MG63 (cell line): ENCODE measurements at places on chromosomes 16 and 17. TPM values are rescaled to one million over a fixed set of nuclear protein-coding genes. Genes with fewer than 3 reads are reported as not detected.

DNA sequence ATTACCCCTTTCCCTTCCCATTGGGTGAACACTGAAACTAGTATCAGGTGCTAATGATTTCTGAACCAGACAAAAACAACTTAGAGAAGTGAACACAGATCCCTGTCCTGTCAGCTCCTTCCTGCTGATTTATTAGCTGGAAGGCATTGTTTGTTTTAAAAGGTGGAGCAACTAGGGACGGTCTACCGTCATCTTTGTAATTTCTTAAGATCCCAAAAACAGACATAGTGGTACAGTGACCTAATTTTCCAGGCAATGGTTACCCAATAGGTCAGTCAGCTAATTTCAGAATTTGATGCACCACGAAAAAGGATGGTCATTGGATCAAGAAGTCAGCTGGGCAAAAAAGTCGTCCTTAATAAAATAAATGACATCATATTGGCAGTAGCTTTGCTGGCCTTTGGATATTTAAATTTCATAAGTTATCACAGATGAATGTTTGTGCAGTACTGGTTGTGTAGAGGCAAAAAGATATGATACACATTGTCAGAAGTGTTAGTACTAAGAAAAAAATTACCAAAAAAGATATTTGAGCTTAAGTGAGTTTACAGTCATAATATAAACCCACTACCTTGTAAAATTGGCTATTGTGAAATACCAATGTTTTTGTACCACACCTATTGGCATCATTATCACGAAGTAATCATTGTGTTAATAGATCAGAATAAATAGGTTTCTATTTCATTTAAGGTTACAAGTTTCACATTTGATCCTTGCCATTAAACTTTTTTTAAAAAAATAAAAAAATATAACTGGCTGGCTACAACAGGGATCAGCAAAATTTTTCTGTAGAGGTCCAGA is 27.2 kb upstream of the KCNJ16 start:
- no peak for DNase-seq

INCA1 gene
- total RNA-seq, result not detected in 2 replicates

DNA sequence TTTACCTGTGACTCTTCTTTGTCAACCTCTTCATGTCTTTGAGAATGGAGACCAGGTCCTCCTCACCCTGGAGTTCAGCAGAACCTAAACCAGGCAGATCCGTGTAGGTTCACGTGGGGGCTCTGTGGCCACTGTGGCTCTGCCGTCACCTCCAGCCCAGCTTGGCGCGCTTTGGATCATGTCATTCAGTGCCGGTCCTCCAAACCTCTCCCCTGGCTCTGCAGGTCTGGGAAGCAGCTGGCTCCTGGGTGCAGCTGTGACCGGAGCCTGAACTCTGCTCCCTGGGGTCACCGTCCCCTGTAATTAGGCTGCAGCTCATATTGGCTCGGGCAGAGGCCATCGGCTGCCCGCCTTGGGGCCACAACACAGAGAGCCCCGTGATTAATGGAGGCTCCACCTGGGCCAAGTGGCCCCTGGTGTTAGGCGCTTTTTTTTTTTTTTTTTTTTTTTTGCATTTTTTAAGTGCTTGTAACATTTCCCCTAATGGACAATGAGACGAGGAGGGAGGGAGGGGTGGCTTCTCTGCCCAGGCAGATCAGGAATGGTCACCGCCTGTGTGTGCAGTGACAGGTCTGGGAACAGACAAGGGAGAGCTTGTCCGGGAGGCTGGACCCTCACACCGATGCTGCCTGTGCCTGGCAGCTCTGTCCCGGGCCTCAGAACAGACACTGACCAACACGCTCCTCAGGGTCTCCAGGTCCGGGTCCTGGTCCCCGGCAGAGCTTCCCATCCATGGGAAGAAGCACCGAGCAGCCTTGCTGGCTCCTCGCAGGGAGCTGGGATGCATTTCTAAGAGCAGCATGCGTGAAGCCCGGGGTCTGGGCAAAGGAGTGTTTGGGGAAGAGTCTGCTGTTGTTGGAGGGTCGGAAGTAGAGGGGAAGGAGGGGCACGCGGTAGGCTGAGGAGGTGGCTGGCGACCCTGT is 247.9 kb downstream of the SEC14L1 start:
- no peak for DNase-seq

PRKCA gene
- total RNA-seq, result 16.6 and 17.3 TPM in 2 replicates

PARN gene
- total RNA-seq, result 44.3 and 131 TPM in 2 replicates

DNA sequence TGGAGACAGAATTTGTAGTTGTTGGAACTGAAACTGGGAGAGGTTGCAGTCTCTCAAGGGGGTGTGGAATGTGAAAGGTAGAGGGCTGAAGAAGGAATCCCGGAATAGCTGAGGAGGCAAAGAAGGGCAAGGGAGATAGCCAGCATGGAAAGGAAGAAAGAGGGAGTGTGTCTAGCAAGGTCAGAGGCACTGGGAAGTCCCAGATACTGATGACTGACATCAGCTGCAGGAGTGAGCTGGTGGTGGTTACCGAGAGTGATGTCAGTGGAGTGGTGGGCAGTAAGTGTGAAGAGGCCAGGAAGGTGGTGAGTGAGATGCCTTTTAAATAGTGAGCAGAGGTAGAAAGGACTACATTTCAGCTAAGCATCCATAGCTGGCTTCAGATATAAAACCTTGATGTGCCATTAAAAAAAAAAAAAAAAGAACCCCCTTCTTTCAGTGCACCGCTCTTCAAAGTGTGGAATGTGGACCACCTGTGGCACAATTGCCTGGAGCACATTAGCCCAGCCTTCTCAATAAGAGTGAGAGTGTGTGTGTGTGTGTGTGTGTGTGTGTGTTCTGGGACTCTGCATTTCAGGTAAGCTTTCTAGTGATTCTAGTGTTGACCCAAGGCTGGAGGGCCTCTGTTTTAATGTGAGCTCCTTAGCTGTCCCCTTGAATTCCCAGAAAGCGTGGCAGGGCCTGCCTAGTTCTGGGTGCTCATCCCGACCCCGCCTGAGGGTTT is 8.5 kb downstream of the PRMT7 start:
- no peak for DNase-seq

NOG gene
- total RNA-seq, result 7.0 and 7.7 TPM in 2 replicates

GRCh38 chr17:5919089-5919488 is 151.1 kb upstream of the WSCD1 start:
- DNase-seq, result no peak

- DNase-seq, result no peak
Measured at GRCh38 chr16:64236316-64236715, 885.5 kb downstream of the CDH11 start.

DNA sequence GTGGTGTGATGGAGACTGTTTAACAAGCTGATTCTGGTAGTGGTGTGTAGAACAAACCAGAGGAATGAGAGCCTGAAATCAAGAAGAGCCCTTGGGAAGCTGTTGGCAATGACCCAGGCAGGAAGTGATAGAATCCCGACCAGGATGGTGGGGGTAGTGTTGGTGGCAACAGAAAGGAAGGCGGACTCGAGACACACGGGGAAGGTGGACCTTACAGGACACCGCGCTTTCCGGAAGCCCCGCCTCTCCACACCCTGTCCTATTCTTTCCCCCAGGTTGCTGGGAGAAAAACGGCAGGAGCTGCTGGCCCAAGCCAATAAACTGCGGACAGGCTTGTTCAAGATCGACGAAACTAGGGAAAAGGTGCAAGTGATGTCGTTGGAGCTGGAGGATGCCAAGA is 30.0 kb upstream of the KDM6B start:
- DNase-seq, result no peak

DNA sequence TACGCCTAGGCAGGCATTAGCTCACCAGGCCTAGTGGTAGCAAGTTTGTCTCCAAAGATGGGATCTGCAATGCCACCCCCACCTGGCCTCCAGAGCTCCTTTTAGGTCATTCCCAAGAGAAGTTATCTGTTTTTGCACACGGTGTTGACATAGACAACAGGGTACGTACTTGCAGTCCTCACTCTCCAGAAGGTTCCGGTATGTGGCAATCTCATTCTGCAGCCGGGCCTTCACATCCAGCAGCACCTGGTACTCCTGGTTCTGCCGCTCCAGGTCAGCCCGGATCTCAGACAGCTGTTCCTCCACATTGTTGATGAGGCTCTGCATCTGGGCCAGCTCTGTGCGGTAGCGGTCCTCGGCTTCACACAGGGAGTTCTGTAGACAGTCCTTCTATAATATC is 9.8 kb upstream of the KRT31 start:
- DNase-seq, result no peak

- peak; percentile 33 for DNase-seq
Measured at GRCh38 chr17:81930142-81931125, 2.9 kb upstream of the MAFG start.

LRRC75A gene
- 0.03 TPM in 1 of 2 replicates, not detected in the other for total RNA-seq

OTOA gene
- not detected in 2 replicates for total RNA-seq

DNA sequence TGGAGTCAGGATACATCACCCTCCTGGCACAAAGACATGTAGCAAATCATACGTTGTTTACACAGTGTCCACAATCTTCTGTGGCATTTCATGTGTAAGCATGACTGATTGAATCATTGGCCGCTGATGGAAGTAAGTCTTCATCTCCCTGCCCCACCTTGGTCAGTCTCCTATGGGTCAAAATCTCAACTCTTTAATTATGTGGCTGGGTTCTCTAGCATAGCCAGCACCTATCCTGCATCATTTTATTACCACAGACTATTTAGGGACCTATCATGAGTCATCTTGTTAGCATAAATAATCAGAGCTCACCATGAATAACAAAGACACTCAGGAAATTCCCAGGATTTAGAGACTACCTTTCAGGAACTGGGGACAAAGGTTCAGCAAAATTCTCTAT is 15.9 kb downstream of the TANC2 start:
- no peak for DNase-seq

DNA sequence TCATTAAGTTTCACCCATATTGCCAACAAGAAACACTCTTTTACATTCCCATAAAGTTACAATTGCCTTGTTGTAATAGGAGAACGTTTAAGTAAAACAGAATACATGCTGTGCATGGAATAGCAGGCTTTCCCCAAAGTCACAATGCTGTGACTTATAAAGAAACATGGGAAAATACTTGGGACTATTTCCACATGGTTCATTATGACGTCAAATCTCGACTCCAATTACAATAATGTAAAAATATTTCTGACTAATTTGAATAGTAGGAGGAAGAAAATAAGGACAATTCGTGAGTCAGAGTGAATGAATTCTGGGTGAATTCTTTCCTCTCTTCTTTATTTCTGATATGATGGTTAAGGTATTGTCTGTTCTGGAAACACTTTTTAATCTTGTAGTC is 52.8 kb downstream of the CDH11 start:
- no peak for DNase-seq

TADA2A gene
- total RNA-seq, result 22.4 and 35.2 TPM in 2 replicates

DNA sequence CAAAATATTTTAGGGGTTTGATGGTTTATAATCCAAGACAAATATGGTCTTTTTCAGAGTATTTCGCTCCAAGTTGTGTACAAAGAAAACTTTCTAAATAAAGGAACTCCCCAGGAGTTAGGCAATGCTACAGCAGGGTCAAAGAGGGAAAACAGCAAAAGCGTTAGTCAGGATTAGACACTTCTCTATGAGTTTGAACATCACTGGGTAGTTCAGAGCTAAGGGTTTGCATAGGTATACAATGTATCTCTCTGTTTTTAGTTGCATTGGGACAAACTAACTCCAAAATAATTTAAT is 34.8 kb downstream of the FAM20A start:
- DNase-seq, result no peak

DNA sequence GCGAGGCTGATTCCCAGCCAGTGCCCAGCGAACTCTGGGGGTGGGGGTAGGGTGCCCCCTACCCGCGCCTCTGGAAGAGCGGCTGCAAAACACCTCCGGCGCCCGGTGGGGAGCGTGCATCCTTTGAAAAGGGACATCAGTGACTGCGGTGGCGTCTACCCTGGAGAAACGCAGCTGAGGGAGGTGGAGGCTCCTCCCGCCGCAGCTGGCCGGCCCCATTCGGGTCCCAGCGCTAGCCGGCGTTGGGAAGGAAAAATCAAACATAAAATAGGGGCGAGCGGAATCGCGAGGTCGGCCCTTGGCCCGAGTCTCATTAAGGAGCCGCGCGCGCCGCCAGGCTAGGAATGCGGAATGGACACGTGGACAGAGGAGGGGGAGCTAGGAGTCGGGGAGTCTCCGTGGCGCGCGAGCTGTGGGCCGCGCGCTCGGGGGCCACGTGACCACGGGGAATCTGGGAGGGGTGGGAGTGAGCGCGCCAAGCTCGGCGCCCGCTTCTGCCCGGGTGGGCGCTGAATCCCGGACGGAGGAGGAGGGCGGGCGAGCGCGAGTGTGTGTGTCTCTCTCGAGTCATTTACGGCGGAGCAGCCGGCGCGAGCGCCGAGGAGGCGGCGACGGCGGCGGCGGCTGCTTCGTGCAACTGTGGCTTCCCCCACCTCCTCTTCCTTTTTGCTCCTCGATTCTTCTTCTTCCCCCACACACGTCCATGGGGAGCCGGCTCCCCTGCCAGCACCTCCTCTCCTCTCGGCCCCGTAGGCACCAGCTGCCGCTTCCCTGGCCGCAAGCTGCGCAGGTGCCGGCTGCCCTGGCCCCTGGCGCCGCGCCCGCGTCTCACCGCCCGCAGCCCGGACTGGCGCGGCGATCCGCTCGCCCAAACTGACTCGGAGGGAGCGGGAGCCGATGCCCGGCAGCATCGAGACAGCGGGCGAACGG is at the start of gene TMEM132E:
TMEM132E (plus strand) TSS at position 566 of the 930 bp plus-strand sequence. CDS start 1,495 bp downstream, outside the sequence.
- DNase-seq, result no peak

GRCh38 chr16:47359478-47359877 is 101.4 kb downstream of the ITFG1 start:
- DNase-seq, result no peak

GRCh38 chr17:48247603-48248002 is 140.0 kb downstream of the SNX11 start:
- DNase-seq, result no peak

UTS2R gene
- total RNA-seq, result not detected in 2 replicates

SLC52A1 gene
- total RNA-seq, result not detected in 2 replicates

SUPT6H gene
- total RNA-seq, result 27.6 and 32.0 TPM in 2 replicates

KRTAP4-4 gene
- total RNA-seq, result not detected in 2 replicates

HES7 gene
- not detected in 2 replicates for total RNA-seq

CWC25 gene
- total RNA-seq, result 19.2 and 21.3 TPM in 2 replicates

GRCh38 chr17:63635787-63636186 is 13.6 kb downstream of the MAP3K3 start:
- DNase-seq, result no peak

DNA sequence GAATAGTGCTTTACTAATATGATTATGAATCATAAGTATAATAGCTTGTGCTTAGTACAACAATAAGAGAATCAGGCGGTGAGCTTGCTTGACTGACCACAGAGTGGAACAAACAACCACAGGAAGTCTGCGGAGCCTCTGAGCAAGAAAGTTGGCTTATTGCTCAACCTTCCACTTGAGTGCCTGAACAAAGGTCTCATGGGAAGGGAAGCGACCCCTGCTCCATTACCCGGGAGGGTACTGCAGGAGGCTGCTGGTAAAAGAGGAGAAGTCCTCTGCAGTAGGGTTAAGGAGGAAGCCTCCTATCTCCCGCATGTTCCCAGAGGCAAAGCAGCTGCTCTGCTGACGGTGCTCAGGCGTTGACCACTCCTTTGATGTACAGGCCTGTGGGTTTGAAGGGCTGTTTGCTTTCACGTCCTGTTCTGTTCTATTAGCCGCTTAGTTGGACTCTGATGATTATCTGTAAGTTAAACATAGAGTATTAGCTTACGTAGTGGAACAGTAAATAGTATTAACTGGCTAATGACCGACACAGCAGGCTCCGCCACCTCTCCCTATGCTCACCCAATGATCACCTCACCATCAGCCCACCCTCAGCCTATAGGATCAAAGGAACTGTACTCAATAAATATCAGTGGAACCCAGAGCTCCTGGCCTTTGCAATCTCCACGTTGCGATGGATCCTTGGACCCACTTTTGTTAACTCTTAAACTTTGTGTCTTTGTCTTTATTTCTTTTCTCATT is 17.5 kb downstream of the ALOX15B start:
- DNase-seq, result peak; percentile 26

- no peak for DNase-seq
Measured at GRCh38 chr16:28145796-28146195, 66.0 kb downstream of the XPO6 start.

KRT28 gene
- total RNA-seq, result not detected in 2 replicates
